Common myeloid progenitor, CD34-positive (primary cell): ENCODE measurements at places on chromosomes 3 and 15.

- DNase-seq: no peak
These were observed 46.9 kb downstream of the MBNL1 start for GRCh38 chr3:152315623-152316022.

DNA sequence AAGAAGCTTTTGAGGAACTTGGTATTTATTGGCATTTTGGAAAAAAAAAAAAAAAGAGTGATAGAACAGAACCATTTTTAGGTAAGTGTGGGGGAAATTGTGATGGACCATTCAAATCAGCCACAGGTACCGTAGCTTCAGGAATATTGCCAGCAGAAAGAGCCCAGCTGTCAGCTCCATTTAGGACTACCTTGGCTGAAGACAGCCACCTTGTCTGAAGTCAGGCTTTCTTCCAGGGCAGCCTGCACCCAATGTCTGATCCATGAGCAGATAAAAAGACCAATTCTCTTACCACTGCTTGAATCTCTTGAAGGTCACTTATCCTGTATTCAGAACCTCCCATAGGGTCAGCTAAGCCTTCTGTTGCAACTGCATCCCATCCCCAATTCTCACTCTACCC lies 37.6 kb downstream of the SLCO3A1 start:
- no peak for DNase-seq

GRCh38 chr3:186413615-186414415 lies 51.8 kb upstream of the DGKG start:
- DNase-seq: peak; percentile 48

DNA sequence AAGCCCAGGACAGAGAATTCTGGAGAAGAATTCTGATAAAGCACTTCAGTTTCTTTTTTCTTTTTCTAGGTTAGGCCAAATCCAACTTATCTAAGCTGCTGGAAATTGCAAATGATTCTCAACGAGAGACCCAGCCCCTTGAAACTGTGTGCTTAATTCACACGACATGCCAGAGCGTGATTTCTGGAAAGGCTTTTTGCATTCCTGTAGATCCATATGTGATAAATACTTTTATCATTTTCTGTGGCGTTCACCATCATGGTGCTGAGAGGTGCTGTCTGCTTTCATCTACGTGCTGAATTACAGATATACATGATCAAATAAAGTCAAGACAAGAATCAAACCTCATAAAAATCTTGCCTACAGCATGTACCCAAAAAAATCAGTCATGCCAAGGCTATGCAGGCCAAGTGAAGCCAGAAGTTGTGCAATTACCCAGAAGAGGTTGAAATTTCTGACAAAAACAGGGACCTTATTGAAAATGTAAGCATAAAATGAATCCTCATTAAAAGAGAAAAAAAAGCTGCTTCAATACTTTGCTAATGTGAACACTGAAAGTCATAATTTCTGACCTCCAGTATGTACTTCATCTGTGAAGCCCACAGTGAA lies 10.8 kb upstream of the MEF2A start:
- DNase-seq: no peak

GRCh38 chr3:72343078-72343477 lies 505.2 kb downstream of the SHQ1 start:
- no peak for DNase-seq

GRCh38 chr3:130648293-130648692 lies 98.3 kb downstream of the PIK3R4 start:
- DNase-seq: no peak

DNA sequence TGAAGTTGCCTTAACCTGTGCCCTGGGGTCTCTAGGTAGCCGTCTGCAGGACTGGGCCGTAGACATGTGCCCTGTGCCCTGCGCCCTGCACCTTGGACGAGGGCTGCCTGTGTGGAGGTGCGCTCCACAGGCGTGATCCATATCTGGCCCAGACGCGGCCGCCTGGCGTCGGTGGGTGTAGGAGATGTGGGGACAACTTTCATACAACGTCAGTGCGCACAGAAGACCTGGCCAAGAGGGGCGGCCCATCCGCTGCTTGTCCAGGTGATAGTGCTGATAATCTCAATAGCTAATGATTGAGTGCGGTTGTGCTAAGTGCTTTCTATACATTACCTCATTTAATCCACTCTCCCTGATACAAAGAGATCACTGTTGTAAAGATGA lies 665 bp upstream of the RASGRP1 start:
- DNase-seq: no peak

DNA sequence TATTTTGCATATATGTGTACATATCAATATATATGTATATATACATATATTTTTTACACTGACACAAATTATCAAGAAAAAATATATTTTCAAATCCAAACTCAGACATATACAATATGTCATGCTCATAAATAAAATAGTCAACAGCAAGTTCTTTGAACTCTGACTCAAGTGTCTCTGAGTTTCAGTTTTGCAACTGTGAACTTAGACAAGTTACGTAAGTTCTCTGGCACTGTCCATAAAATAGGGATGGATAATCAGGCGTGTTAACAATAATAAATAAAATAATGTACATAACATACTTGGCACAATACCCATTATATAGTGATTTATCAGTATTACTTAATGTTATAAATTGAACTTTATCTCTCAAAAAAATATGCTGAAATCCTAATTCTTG lies 12.1 kb upstream of the XRN1 start:
- DNase-seq: no peak

DNA sequence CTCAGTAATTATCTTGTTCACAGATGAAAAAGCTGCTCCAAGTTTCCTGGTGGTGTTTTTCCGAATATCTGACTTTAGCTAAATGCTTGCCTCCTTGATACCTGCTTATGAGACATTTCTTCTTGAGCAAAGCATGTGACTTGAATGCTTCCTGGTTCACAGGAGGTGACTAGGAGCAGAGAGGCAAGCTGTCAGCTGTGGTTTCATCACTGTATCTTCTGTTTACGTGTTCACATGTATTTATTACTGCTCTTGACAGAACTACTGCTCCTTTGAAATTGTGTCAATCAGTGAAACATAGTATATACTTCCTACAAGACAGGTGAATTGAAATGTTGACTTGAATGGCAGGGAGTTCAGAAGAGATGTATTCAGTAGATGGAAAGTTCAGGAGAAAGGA lies 8.9 kb upstream of the SPPL2A start:
- no peak for DNase-seq

DNA sequence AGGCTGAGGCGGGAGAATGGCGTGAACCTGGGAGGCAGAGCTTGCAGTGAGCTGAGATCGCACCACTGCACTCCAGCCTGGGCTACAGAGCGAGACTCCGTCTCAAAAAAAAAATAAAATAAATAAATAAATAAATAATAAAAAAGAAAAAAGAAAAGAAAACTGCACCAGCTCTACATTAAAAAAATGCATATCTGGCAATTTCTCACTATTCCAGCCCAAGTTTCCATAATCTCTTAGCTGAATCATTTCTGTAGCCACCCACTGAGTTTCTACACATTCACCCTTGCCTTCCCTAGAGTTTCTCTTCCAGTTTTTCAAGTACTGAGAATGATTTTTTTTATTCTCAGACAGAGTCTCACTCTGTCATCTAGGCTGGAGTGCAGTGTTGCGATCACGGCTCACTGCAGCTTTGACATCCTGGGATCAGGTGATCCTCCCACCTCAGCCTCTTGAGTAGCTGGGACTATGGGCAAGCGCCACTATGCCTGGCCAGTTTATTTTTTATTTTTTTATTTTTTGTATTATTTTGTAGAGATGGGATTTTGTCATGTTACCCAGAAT lies 24.5 kb upstream of the SLC7A14 start:
- no peak for DNase-seq

DNA sequence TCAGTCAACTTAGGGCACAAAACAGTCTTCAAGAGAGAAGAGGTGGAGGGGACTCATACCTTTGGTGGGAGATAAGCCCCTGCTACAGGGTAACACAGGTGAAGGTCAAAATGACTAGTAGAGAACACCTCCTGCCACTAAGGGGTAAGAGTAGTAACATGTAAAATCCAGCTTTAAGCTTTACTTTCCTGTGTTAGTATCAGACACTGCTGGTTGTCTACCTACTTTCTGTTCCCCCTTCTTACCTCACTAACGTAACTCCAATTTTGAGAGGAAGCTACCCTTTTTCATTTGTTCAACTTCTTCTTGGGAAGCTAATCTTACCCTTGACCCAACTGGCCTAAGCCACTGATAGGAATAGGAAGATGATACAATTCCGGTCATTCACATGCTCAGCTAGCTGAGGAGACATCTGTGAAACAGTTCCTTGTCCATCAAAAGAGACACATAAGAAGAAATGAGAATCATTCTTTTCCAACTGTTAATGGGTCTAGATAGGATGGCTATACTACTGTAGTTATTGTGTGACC lies 826.8 kb upstream of the CFAP20DC start:
- no peak for DNase-seq

- no peak for DNase-seq
These were observed 82.5 kb downstream of the RFTN1 start for GRCh38 chr3:16430717-16431630.

DNA sequence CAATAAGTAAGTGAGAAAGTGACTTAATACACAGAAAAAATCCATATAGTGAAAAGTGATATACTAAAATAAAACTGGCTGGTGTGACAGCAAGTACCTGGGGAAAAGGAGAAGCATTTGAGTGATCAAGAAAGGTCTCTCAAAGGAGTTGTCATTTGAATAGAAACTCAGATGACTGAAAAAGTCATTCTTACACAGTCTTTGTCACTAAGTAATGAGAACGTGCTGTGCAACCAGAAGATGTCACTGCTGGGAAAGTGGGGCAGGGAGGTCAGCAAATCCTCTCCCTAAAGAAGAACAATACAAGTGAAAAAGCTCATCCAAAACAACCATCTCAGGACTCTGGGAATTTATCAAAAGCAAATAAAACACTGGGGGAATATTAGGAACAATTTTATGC lies 317.5 kb upstream of the TRIM42 start:
- DNase-seq: peak; percentile 1

- no peak for DNase-seq
These were observed 94.6 kb downstream of the FOXP1 start for GRCh38 chr3:71488882-71489281.

GRCh38 chr3:47407896-47408838 lies 27.3 kb downstream of the PTPN23 start:
- DNase-seq: no peak

DNA sequence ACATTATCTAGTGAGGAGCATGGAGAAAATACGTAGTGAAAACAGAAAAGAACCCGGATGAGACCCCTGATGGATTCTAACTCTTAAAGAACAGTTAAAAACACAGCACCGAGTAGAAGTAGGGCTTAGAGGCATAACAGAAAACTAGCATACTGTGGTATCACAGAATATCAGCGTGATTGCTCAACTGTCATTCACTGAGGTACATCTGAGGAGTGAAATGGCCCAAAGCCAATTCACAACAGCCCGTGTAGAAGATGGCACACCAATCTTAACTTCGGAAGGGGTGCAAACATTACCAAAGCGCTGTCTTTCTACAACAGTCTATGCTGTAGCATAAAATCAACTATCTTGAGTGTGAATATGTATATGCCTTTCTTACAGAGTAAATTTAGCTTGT lies 1.8 kb downstream of the CLASP2 start:
- no peak for DNase-seq

DNA sequence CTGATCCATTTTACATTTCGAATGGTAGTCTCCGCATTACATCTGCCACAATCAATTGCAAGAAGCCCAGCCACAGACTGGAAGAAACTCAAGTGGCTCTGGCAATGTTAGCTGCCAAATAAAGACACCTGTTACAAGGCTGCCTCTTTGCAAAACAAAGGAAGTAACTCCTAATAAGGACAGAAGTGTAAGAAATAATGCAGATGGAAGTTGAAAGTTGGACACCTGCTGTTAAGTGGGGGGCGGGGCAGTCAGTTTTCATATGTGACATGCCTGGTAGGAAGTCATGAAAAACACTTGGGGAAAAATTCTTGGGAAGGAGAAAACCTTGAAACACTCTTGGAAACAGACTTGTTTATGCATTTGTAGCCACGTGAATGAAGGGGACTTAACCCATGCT lies 54.1 kb upstream of the ATP2C1 start:
- DNase-seq: no peak

GRCh38 chr15:38554354-38554753 lies 10.3 kb downstream of the RASGRP1 start:
- no peak for DNase-seq

DNA sequence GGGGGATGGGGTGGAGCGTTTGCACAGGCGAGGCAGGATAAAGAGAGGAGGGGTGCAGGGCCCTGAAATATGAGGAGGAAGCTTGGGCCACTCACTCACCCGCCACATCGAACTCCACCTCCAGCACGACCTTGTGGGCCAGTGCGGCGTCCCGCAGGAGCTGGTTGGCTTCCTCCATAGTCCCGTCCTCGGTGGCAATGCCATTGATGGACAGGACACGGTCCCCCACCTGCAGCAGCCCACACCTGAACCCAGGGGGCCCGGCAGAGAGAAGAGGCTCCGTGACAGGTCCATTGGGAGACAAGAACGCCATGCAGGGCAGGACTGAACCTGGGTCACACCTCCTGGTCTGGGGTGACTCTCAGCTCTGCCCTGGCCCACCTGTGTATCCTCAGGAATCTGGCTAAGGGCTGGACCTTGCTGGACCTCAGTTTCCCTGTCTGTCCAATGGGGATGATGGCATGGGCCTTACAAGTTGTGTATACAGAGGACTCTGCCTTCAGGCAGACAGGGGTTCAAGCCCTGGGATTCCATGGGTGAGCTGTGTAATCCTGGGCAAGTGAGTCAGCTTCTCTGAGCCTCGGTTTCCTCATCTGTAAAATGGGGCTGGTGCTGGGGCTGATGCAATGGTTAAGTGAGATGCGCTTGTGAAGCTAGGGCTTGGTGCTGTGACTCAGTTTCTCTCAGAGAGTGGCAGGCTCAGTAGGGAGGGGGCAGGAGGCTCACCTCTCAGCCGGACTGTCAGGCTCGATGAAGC lies 26.4 kb downstream of the GRIP2 start:
- DNase-seq: no peak

DNA sequence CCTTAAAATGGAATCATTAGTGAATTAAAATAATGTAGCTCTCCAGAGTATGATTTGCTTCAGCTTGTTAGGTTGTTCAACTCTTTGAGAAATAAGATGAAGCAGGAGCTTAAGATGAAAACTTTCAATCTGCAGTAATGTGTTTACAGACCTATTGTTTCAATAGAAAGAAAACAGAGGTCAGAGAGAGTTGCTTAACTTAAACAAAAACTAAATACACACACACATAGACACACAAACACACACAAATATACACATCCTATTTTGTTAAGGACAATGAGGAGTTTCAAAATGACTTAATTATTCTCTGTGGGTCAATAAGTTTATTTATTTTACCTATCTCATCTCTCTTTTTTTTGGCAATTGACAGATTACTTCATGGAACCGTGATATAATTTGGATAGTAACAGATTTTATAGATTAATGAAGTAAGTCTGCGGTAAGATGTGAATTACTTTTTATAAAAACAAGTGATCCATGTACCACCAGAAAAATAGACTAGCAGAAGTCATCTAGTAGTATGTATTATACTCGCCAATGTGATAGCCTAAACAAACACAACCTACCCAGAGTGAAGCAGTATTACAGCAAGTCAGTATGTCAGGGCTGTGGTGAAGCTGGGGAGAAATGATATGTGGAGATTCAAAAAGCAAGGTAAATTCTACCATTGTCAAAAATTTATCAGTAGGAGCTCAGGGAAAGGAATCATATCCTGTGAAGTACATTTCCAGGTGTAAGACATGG lies 76.7 kb upstream of the DCBLD2 start:
- DNase-seq: no peak

GRCh38 chr3:195129072-195129643 lies 141.8 kb downstream of the XXYLT1 start:
- no peak for DNase-seq
